Stimulated activated CD4-positive, alpha-beta T cell treated with anti-CD3 and anti-CD28 coated beads, Interleukin-1b, Interleukin-23, amount 100 ng/mL, for 1 hour (primary cell): ENCODE measurements at places on chromosomes 7 and 10.

DNA sequence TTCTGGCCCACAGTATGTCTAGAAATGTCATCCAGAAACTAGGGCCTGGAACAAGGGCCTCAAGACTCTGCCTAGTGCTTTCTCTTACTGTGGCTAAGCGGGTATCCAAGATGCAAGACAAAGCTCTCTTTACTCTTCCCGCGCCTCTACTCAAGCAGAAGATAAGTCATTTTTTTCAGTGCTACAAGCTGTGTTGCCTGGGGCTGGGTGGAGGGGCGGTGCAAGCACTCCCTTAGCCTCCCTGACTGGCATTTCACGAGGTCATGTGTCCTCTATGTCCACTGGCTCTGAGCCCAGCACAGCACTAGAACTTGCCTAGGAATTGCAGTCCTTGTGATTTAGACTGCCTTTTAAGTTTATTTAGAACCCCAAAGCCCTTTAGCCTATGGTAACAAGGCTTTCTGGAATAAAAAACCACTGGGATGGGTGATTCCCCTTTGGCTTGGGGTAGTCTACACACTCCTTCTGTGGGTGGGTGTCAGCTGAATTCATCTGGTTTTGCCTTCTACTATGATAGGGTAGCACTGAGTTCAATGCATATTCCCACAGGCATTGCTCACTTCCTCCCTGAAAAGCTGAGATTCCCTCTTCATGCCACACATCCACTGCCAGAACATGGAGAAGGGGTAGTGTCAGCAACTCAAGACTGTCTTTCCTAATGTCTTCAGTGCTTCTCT, 371.8 kb upstream of the KCND2 start:
- no peak for DNase-seq

DNA sequence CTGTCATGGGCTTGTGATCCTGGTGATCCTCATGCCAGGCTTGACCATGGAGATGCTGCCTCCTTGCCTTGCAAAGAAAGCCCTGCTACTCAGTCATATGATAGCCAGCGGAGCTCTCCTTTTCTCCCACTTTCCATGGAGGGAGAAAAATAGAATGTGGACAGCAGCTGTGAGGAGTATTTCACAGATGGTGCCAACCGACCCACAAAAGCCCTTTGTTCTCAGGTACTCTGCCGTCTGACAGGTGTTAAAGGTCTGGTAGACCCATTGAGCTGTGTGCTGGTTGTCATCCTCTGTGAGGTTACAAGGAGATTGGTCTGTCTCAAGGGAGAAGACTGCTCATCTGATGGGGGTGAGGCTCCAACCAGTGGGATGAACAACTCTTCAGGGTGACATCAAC, 29.5 kb upstream of the COBL start:
- no peak for DNase-seq

DNA sequence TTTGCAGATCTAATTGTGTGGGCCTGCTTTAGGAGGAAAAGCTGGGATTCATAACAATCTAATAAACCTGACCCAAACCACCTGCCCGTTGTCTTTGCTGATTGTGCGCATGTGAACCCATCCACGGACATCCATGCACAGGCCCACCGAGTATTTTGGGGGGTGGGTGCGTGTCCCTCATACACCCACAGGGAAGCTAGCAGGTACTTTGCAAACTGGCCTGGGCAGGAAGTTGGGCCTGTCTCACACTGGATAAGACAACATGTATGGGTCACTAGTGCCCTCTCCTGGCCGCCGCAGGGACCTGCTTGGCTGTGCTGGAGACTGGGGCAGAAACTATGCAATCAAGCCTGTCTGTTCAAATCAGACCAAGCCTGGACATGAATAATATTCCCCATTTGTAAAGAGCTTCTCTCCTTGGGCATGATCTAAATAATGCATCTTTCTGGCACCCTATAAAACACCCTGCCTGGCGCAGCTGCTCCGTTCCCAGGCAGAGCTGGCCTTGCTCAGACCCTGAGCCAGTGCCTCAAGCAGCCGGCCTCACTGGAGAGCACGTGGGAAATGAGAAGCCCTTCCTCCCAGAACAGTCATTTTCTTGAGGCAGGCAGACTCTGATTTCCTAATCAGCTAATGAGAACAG, 15.8 kb downstream of the ECHDC3 start:
- peak; percentile 76 for DNase-seq

GRCh38 chr7:54810401-54810800, 51.4 kb upstream of the SEC61G start:
- DNase-seq, result no peak

DNA sequence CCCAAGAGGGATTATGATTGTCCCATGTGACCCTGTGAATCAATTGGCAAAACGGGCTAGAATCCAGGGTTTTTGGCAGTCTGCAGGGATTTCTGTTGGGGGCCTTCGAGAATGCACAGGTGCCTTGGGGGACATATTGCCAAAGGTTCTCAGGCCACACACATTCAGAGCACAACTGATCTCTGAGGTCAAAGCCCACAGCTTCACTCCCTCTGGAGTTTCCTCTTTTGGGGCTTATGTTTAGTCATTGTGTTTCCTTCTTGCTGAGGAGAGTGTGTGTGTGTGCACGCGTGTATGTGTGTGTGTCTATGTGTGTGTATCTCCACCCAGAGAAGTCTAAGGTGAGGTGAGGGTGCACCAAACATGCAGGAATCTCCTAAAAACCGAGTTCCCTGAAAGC, 8.8 kb downstream of the PPIF start:
- no peak for DNase-seq
